ENCODE measurements at places on chromosomes 3 and 15.

DNA sequence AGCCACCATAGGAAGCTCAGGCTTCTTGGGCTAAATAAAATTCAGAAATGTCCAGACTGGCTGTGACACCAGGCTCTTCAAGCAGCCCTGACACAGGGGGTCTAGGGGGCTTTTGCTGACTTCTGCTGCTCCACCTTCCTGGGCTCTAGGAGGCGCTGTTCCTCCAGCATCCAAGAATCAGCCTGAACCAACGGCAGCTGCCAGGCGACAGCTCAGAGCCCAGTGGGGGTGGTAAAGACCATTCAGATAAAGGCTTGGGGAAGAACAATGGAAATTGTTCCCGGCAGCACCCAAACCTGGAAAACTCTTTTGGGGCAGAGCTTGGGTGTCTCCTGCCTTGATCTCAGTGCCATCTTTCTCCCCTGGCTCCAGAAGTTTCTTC, 21.6 kb upstream of the PSTPIP1 start:
- DNase-seq = no peak

DNA sequence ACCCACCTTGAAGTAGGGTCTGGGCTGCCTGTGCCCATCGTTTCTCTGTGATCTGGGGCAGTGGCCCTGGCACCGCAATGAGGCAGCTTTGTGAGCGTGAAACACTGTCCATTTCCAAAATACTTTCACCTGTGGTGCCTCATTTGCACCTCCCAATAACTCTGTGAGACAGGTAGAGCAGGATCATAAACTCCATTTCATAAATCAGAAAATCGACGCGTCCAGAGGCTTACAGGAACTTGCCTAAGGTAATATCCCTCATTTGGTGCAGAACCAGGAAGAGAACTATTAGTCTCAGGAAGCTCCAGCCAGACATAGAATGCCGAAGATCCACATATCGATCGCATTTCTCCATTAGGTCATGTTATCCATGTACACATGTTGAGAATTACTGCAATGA, 38.2 kb upstream of the SEMA4B start:
- no peak for DNase-seq

GRCh38 chr15:40072216-40072990, 33.4 kb upstream of the SRP14 start:
- DNase-seq = no peak

DNA sequence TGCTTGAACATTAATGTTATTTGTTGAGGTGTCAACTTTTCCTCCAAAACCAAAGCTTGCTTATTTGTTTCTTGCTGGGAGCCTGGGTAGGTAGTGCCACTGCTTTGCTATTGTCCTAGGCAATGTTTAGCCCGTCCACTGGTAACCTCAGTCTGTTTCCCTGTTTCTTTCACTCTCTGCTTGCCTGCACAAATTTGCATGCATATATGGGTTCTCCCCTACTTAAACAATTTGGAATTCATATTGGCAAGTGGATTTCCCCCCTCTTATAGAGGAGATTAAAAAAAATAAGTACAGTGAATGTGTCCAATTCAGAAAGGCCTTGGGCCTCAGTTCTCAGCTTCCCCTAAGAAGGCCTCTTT, 45.0 kb upstream of the BOC start:
- no peak for DNase-seq

DNA sequence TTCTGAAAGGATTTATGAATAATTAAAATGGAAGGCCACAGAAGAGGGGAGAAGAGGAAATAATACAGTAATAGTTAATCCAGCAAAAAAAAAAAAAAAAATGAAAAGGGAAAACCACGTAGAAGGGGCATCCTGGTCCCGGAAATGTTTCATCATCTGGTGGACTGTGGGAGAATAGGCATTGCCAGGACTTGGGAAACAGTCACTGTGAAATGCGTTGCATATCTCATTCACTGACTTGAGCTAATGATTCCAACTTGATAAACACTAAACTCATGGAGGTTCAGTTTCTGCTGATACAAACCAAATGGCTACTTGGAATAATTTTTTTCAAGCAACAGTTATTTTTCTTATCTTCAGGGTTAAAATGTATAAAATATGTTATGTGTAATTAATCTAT, 3.2 kb downstream of the XCR1 start:
- DNase-seq = no peak

- no peak for DNase-seq
Measured at GRCh38 chr3:150497956-150498355, 48.3 kb downstream of the SERP1 start.

- DNase-seq = no peak
Measured at GRCh38 chr3:99607151-99607550, 31.2 kb upstream of the COL8A1 start.

All from HFF-Myc (cell line).